ENCODE measurements at places on chromosomes 5 and 9. TPM values are rescaled to one million over a fixed set of nuclear protein-coding genes. Genes with fewer than 3 reads are reported as not detected.

SLC34A1 gene
- total RNA-seq, result not detected

PSD2 gene
- under 0.01 TPM for total RNA-seq

GRK6 gene
- 33.2 TPM for total RNA-seq

PCDHB3 gene
- total RNA-seq, result 0.20 TPM

WNK2 gene
- not detected for total RNA-seq

OGN gene
- 4.0 TPM for total RNA-seq

ZDHHC21 gene
- total RNA-seq, result 7.0 TPM

PCDHGB5 gene
- 12.1 TPM for total RNA-seq
